ENCODE measurements at places on chromosomes 3 and 15.

DNA sequence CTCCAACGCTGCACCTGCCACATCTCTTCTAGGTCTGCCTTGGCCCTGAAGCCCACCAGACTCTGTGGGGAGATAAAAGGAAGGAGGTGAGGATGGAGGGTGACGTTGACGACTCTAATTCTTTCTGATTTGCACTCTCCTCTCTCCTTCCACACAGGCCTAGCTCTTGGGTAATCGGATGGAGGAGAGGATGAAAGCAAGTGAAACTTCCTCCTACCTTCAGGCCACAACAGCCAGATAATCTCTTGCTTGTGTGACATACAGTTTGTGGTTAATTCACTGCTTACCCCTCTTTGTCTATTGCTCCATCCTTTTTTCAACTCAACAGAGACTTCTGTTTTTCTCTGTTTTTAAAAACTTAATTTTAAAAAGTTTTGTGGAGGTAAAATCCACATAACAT, 208.1 kb downstream of the SV2B start:
- H3K4me1 ChIP-seq = peaks cover 75% of the 10 kb centered on the region
- no peak for DNase-seq
- peaks cover 1% of the 10 kb centered on the region for H3K36me3 ChIP-seq
- peaks cover 17% of the 10 kb centered on the region for H3K27me3 ChIP-seq
- no peak overlapping the region for H3K27ac ChIP-seq
- H3K4me3 ChIP-seq = no peak overlapping the region

DNA sequence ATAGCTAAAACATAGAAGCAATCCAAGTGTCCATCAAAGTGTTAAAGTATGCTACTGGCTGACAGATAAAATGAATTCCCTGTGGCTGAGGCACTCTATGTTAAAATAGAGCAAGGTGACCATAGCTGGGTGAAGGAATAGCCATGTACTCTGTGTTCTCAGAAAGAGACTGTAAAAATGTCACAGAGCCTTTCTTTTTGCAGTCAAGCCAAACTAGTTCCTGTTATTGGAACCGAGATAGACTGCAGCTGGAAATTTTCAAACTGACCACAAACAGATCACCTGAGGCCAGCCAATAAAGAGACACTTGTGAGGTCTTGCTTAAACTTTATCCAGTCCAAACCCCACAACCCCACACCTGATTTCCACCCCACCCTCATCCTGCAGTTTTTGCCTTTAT, 422.8 kb upstream of the NAALADL2 start:
- H3K27ac ChIP-seq = no peak overlapping the region
- no peak overlapping the region for H3K4me3 ChIP-seq
- peaks cover under 1% of the 10 kb centered on the region for H3K4me1 ChIP-seq
- no peak for DNase-seq

GRCh38 chr15:65902373-65902772, 33.1 kb downstream of the RAB11A start:
- no peak for DNase-seq
- H3K4me3 ChIP-seq = no peak overlapping the region
- H3K27me3 ChIP-seq = no peaks in the 10 kb centered on the region
- H3K36me3 ChIP-seq = peaks cover 10% of the 10 kb centered on the region
- peaks cover 5% of the 10 kb centered on the region for H3K4me1 ChIP-seq
- no peak overlapping the region for H3K27ac ChIP-seq

DNA sequence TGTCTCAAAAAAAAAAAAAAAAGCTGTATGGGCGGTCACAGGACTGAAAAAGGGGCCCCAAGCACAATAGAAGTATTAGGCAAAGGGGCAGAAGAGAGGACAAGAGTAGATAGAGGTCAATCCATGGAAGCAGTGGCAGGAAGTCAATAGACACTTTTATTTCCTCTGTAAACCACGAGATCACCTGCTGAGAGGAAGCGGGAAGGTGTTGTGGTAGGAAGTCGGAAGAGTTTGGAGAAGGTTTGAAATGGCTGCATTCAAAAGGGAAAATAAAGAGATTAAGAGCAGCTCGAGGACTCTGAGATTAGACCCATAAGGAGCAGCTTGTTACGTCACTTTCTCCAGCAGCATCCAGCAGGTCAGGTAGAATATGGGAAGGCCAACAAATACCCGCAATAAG, 14.2 kb upstream of the ZNF148 start:
- H3K27ac ChIP-seq = no peak overlapping the region
- peaks cover 3% of the 10 kb centered on the region for H3K36me3 ChIP-seq
- DNase-seq = no peak
- no peak overlapping the region for H3K4me3 ChIP-seq
- peaks cover 10% of the 10 kb centered on the region for H3K4me1 ChIP-seq

- peaks cover 89% of the 10 kb centered on the region for H3K27me3 ChIP-seq
- H3K36me3 ChIP-seq = no peaks in the 10 kb centered on the region
- no peak overlapping the region for H3K4me3 ChIP-seq
- no peaks in the 10 kb centered on the region for H3K4me1 ChIP-seq
- DNase-seq = no peak
Measured at GRCh38 chr3:10762611-10763247, 53.3 kb upstream of the SLC6A11 start.

- H3K27me3 ChIP-seq = peaks cover 15% of the 10 kb centered on the region
- H3K4me3 ChIP-seq = no peak overlapping the region
- peaks cover 1% of the 10 kb centered on the region for H3K36me3 ChIP-seq
- H3K27ac ChIP-seq = no peak overlapping the region
- H3K4me1 ChIP-seq = no peaks in the 10 kb centered on the region
Measured at GRCh38 chr3:18211116-18211515, 214.0 kb downstream of the SATB1 start.

- H3K4me3 ChIP-seq = no peak overlapping the region
- H3K36me3 ChIP-seq = peaks cover 4% of the 10 kb centered on the region
- H3K27ac ChIP-seq = no peak overlapping the region
- no peak for DNase-seq
Measured at GRCh38 chr3:129445471-129445870, 5.4 kb downstream of the IFT122 start.

DNA sequence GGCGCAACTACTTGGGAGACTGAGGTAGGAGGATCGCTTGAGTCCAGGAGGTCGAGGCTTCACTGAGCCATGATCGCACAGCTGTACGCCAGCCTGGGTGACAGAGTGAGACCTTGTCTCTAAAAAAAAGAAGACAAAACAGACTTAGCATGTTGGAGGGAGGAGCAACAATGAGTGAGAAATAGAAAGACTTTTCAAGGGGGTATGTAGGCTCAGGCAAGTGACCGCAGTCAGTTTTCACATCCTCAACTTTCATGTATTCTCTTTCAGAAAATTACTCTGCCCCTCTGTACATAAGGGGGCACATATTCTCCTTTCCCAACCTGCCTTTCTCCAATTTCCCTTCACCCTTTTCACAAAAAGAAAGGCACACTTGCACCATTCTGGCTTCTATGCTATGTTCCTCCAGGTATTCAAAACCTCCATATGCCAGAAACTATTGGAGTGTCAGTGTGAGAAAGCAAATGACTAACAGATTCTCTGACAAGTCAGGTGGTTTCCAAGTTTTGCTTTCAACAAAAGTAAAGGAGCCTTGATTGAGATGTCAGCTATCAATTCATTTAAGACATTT, 7.6 kb downstream of the NSUN3 start:
- no peak overlapping the region for H3K4me3 ChIP-seq
- no peak for DNase-seq
- H3K27me3 ChIP-seq = no peaks in the 10 kb centered on the region
- peaks cover 10% of the 10 kb centered on the region for H3K36me3 ChIP-seq
- H3K27ac ChIP-seq = no peak overlapping the region
